SJSA1 (cell line): ENCODE measurements at places on chromosomes 11 and 22. TPM values are rescaled to one million over a fixed set of nuclear protein-coding genes. Genes with fewer than 3 reads are reported as not detected.

Gene OR8D2
- not detected in 2 replicates for total RNA-seq

DNA sequence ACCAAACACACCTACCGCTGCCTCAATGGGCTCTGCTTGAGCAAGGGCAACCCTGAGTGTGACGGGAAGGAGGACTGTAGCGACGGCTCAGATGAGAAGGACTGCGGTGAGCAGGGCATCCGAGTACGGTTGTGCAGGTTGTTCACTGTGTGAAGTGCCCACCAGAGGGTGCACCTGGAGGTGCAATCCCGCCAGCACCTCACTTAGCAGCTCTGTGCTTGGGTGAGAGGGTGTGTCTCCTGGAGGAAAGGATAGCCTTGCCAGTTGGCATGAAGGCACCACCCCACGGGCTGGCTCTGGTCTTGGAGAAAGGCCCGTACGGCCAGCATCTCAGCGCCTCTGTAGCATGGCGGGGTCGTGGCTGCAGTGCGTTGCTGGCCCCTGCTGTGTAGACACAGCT is 39.4 kb downstream of the ST14 start:
- no peak overlapping the region for H3K4me3 ChIP-seq
- no peaks in the 10 kb centered on the region for H3K4me1 ChIP-seq
- DNase-seq: no peak
- H3K36me3 ChIP-seq: no peaks in the 10 kb centered on the region
- no peak overlapping the region for H3K27ac ChIP-seq
- no peaks in the 10 kb centered on the region for H3K27me3 ChIP-seq

GRCh38 chr22:19398652-19399051 is 32.9 kb downstream of the HIRA start:
- H3K27me3 ChIP-seq: no peaks in the 10 kb centered on the region
- H3K4me3 ChIP-seq: no peak overlapping the region
- peaks cover 55% of the 10 kb centered on the region for H3K36me3 ChIP-seq

DNA sequence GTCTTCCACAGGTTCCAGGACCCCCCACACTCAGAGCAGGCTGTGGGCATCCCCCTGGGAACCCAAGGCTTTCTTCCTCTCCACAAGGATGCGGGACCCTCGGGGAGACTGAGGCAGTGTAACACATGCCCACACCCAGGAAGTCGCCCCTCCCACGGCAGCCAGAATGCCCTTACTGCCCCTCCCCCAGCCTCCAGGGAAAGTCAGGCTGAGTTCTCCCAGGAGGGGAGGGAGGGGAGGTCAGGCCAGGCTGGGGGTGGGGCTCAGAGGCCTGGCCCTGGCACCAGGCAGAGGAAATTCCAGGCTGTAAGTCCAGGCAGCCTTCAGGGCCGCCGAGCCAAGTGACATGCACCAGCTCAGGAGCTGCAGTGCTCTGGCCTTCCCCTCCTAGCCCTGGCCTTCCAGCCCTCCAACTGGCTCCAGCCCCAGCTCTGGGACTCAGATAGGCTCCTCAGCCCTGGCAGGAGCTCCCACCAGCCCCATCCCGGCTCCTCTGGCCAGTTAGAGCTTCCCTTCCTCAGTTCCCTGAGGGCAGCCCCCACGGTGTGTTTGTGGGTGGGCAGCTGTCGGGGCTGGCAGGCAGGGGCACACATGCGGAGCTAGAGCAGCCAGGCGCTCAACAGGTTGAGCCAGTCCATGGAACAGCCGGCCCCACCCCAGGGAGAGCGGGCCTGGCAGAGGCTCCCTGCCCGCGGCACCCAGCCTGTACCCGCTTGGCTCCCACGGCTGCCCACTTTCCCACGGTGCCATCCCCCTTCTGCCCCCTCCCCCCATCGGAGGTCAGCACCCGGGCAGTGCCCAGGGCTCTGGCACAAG is 3.6 kb downstream of the BCL9L start:
- peaks cover 78% of the 10 kb centered on the region for H3K4me1 ChIP-seq
- peaks cover 5% of the 10 kb centered on the region; the same call in 1 of the 2 replicates for H3K36me3 ChIP-seq
- peak; percentile 59 for DNase-seq
- peak overlapping the region; percentile 8; the same call in 1 of the 2 replicates for H3K4me3 ChIP-seq

DNA sequence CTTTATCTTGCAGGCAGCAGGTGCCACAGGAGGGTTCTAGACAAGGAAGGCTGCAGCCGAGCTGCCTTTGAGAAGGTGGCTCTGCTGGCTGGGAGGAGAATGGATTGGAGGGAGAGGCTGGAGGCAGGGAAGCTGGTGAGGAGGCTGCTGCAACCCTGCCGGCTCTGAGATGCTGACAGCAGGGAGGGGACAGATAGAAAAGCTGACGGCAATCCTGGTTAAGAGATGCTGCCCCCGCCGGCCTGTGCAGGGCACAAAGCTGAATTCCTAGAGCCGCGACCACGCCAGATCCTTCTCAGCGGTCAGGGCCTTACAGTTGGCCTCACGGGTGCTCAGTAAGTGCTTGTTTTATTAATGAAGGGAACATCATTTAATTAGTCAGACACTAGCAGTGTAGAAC is 105.4 kb downstream of the CACNA1I start:
- H3K36me3 ChIP-seq: no peaks in the 10 kb centered on the region
- peaks cover 13% of the 10 kb centered on the region for H3K4me1 ChIP-seq
- no peak for DNase-seq
- no peaks in the 10 kb centered on the region for H3K27me3 ChIP-seq
- no peak overlapping the region for H3K27ac ChIP-seq

- no peak for DNase-seq
- H3K4me3 ChIP-seq: no peak overlapping the region
- peaks cover 60% of the 10 kb centered on the region for H3K27me3 ChIP-seq
- no peak overlapping the region for H3K27ac ChIP-seq
Measured at GRCh38 chr11:45896422-45896984, 10.6 kb downstream of the FREY1 start.

- H3K4me3 ChIP-seq: no peak overlapping the region
- H3K36me3 ChIP-seq: no peaks in the 10 kb centered on the region
- no peak overlapping the region for H3K27ac ChIP-seq
- DNase-seq: no peak
- H3K4me1 ChIP-seq: no peaks in the 10 kb centered on the region
Measured at GRCh38 chr11:91133361-91133760, 910.5 kb upstream of the CHORDC1 start.

DNA sequence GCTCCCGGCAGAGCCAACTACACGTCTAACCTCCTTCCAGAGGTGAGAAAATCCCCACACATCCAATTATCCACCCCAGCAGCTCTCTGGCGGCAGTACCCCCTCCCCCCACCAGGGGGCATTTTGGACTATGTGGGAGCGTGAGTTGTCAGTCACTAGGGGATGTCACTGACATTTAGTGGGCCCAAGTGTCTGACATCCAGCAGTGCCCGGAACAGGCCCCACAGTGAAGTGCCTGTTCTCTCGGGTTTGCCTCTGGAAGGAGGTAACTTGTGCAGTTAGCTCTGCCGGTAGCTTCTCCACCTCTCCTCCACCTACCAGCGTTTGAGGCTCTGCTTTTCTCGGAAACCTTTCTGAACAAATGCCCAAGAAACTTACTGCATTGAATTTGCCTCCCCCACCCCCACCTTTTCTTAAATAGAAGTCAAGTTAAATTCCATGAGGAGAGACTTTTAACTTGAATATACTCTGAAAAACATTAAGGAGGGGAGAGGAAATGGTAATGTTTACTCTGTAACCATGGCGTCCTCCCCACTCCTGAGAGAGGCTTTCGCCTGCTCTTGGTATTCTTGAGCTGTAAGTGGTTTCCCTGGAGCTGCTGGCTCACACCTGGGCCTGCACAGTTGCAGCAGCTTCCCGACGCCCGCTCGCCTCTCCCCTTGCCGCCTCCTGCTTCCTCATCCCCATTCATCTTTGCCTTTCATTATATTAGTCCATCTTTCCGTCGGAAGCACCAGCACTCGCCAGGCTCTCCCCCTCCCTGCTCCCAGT is 112.8 kb downstream of the WNT7B start:
- no peak overlapping the region for H3K27ac ChIP-seq
- peaks cover 11% of the 10 kb centered on the region for H3K27me3 ChIP-seq
